ENCODE measurements at places on chromosomes 3 and 15.

DNA sequence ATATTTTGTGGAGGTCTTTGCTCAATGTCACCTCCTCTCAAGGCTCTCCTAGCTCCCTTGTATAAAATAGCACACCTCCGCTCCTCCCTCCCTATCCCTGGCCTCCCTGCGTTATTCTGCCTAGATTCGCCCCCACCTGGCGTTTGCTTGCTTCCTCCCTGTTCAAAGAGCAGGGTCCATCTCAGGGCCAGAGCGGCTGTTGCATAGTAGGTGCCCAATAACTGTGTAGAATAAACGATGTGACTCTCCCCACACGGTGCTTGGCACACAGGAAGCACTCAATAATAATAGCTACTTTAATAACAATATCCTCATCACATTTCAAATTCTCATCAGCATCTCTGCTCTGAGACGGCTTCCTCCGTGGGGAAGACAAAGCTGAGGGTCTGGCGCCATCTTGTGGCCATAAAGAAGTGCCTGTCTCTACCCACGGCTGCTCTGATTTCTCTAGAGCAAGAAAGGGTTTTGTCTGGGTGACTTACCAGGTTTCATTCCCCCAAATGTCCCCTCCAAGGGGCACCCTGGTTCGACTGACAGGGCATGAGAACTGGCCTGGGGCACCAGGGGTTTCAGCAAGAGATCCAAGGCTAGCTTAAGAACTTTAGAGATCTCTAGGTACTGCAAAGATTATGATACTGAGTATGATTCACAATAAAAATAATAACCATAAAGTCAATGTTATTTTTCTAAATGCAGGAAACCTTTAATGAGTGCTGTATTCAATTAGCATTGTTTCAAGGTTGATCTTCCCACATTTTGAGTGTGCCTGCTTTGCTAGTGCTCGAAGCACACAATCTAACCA lies 16.1 kb downstream of the CD276 start:
- peak; percentile 63 for DNase-seq

- no peak for DNase-seq
Observed at GRCh38 chr15:89783861-89784685, 7.9 kb downstream of the MESP2 start.

- DNase-seq, result no peak
Observed at GRCh38 chr3:94070341-94070911, 7.6 kb downstream of the NSUN3 start.

GRCh38 chr3:45406772-45407171 lies 18.4 kb downstream of the LARS2 start:
- DNase-seq, result no peak

Data from AML-193 (cell line).